ENCODE measurements at places on chromosomes 13 and 19. TPM values are rescaled to one million over a fixed set of nuclear protein-coding genes. Genes with fewer than 3 reads are reported as not detected.

DNA sequence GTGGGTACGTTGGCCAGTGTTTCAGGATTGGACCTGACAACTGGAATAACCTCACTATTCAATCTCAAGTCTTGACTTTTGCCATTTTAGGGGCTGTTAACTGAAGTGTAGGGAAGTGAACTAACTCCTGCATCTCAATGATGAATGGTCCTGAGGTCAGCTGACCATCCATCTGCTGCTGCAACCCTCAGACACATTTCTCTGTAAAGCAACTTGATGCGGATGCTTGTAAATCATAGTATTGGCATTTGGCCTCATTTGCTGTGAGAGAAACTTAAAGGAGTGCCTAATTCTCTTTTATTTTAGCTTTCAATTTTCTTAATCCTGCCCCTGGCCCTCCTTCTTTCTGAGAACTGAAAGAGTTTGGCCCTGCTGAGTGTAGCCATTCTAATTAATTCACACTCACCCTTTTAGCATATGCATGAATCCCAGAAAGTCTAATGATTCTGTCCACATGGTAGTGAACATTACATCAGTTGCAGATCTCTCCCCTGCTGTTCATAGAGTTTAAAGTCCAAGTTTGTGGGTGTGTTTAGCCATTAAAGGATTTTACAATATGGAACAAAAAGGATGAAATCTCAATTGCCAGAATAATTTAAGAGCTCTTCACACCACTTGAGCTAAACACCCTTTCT lies 1531.4 kb upstream of the SLC10A2 start:
- H3K36me3 ChIP-seq: no peaks in the 10 kb centered on the region
- no peak overlapping the region for H3K27ac ChIP-seq

- no peaks in the 10 kb centered on the region for H3K27me3 ChIP-seq
- no peaks in the 10 kb centered on the region for H3K4me1 ChIP-seq
- no peaks in the 10 kb centered on the region for H3K36me3 ChIP-seq
- no peak for DNase-seq
Measured at GRCh38 chr13:100129605-100130004, 40.7 kb downstream of the PCCA start.

DNA sequence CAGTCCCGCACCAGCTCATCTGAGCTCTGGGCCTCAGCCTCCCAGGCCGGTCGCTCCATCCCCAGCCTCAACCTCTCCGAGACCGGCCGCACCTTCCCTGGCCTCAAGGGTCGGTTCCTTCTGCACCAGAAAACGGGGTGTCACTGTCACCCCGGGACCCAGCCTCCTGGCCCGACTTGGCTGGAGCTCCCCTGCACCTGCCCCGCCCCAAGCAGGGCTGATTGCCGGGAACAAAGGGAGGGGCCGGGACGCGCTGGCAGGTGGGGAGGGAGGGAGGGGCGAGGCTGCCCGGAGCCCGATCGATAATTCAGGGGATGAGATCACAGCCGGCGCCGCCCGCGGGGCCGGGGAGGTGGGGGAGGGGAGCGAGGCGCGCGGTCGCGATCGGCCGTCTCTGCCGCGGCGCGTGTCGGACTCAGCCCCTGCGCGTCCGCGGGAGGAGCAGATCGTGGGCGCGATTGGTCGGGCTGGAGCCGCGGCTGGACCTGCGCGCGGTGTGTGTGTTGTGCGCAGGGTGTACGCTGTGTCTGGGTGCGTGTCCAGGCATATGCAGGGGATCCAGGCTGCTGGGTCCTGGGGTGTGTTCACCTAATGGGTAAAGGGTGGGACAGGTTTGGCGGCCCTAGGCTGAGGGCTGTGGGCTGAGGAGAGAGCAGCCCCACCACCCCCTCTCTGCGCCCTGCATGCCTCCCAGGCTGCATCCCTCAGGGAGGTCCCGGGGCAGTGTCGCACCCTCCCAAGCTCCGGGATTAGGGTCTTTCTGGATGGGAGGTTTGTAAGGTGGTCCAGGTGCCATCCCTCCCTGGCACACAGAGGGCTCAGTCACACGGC lies 1.1 kb upstream of the SHC2 start:
- DNase-seq: no peak
- no peaks in the 10 kb centered on the region for H3K36me3 ChIP-seq
- H3K27ac ChIP-seq: peak overlapping the region; percentile 89
- no peaks in the 10 kb centered on the region for H3K4me1 ChIP-seq
- H3K4me3 ChIP-seq: peak overlapping the region; percentile 93
- H3K27me3 ChIP-seq: no peaks in the 10 kb centered on the region

DNA sequence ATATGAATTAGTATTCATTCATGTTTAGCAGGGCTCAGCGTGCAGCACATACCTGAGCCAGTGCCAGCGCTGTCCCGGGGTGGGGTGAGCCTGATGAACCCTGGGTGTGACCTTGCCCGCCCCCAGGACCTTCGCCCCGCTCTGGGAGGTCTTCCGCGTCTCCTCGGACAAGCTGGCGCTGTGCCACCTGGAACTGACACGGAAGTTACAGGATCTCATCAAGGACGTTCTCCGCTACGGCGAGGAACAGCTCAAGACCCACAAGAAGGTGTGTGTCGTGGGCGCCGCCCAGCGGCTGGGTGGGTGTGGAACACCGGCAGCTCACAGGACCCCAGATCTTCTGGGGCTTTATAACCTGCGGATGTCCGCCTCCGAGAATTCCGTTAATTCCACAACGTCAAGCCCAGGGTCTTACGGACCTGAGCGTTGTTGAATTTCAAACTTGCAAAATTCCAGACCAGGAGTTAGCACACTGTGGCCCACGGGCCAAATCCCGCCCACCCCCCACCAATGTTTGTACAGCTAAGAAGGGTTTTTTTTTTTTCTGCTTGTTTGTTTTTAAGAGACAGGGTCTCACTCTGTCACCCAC lies 15.4 kb downstream of the FCHO1 start:
- no peaks in the 10 kb centered on the region for H3K4me1 ChIP-seq
- DNase-seq: peak; percentile 71
- H3K36me3 ChIP-seq: no peaks in the 10 kb centered on the region
- no peaks in the 10 kb centered on the region for H3K27me3 ChIP-seq

DNA sequence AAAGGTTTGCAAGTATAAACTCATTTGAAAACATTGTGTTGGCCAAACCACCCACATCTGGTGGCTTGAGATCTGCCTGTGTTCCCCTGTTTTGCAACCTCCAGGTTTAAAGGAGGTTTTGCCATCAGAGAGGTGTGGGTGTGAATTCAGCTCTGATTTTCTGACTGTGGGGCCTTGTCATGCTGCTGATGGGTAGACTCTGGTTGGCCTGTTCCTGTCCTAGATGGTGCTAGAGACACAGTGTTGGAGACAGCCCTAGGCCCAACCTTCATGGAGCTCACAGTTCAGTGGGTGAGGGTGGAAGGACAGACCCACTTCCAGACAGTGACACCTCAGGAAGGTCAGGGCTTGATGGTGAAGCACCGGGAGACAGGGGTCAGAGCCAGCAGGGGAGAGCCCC lies 7.5 kb downstream of the RAB4B start:
- H3K36me3 ChIP-seq: no peaks in the 10 kb centered on the region
- no peaks in the 10 kb centered on the region for H3K4me1 ChIP-seq
- no peak overlapping the region for H3K4me3 ChIP-seq
- no peak for DNase-seq

GRCh38 chr19:41792513-41793413 lies 3.6 kb upstream of the CEACAM3 start:
- H3K4me3 ChIP-seq: no peak overlapping the region
- DNase-seq: peak; percentile 59
- H3K27ac ChIP-seq: no peak overlapping the region

DNA sequence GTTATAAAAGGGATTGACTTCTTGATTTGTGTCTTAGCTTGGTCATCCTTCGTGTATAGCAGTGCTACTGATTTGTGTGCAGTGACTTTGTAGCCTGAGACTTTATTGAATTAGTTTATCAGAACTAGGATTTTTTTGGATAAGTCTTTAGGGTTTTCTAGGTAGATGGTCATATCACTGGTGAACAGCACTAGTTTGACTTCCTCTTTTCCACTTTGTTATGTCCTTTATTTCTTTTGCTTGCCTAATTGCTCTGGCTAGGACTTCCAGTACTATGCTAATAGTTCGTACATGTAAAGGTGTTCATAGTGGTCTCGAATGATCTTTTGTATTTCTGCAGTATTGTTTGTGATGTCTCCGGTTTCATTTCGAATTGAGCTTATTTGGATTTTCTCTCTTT lies 145.4 kb downstream of the DNAJC3 start:
- no peaks in the 10 kb centered on the region for H3K4me1 ChIP-seq
- no peak for DNase-seq
- no peaks in the 10 kb centered on the region for H3K36me3 ChIP-seq
- no peak overlapping the region for H3K27ac ChIP-seq
- H3K27me3 ChIP-seq: no peaks in the 10 kb centered on the region

- H3K27me3 ChIP-seq: no peaks in the 10 kb centered on the region
- H3K4me1 ChIP-seq: no peaks in the 10 kb centered on the region
- DNase-seq: no peak
- H3K27ac ChIP-seq: no peak overlapping the region
Measured at GRCh38 chr13:62357887-62358645, 942.4 kb upstream of the PCDH20 start.

- no peak overlapping the region for H3K27ac ChIP-seq
- H3K36me3 ChIP-seq: no peaks in the 10 kb centered on the region
- H3K27me3 ChIP-seq: no peaks in the 10 kb centered on the region
- H3K4me1 ChIP-seq: no peaks in the 10 kb centered on the region
Measured at GRCh38 chr13:18232994-18233782, 948.4 kb downstream of the TUBA3C start.

DNA sequence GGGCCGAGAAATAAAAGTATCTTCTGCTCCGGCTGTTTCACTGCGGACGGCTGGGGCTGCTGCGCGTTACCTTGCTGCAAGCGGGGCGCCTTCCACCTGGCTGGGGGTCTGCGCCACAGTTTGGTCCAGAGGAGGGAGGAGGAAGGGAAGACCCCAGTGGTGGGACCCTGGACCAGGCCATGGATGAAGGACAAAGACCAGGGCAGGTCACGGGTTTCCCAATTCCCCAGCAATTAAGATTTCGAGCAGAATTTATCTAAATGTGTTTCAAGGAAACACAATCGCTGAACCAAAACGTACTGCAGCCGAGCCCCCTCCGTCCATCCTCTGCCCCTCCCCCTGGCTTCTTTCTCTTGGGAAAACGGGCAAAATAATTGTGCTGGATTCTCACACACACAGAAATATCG lies 2.9 kb downstream of the SOX1 start:
- peaks cover 5% of the 10 kb centered on the region for H3K27me3 ChIP-seq
- DNase-seq: no peak
- no peak overlapping the region for H3K4me3 ChIP-seq
- H3K27ac ChIP-seq: no peak overlapping the region
- no peaks in the 10 kb centered on the region for H3K36me3 ChIP-seq

DNA sequence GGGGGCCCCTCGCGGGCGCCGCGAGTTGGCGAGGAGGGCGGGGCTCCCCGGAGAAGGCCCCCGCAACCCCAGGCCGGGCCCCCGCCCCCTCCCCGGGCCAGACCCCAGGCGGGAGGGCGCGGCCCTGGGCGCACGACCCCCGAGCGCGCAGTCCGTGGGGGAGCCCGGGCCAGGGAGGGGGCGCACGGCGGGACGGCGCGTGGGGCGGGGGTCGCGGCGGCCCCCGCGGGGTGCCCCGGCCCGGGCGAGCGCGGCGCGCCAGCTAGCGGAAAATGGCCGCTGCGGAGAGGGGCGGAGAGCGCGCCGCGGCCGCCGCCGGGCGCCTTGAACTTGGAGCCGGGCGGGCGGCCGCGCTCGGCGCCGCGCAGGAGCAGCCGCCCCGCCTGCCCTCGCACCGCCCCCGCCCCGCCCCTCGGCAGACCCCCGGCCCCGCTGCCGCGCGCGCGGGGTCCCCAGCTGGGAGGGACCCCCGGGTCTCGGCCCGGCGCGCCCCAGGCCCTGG lies 6.4 kb upstream of the NFIC start:
- H3K27me3 ChIP-seq: no peaks in the 10 kb centered on the region
- H3K27ac ChIP-seq: peak overlapping the region; percentile 99
- H3K36me3 ChIP-seq: no peaks in the 10 kb centered on the region
- no peak for DNase-seq
- H3K4me3 ChIP-seq: peak overlapping the region; percentile 99

- DNase-seq: no peak
- H3K27ac ChIP-seq: peak overlapping the region; percentile 9
- H3K4me3 ChIP-seq: peak overlapping the region; percentile 23
- no peaks in the 10 kb centered on the region for H3K27me3 ChIP-seq
- H3K36me3 ChIP-seq: no peaks in the 10 kb centered on the region
Measured at GRCh38 chr13:99303863-99304521, 3.2 kb downstream of the GPR183 start.

DNA sequence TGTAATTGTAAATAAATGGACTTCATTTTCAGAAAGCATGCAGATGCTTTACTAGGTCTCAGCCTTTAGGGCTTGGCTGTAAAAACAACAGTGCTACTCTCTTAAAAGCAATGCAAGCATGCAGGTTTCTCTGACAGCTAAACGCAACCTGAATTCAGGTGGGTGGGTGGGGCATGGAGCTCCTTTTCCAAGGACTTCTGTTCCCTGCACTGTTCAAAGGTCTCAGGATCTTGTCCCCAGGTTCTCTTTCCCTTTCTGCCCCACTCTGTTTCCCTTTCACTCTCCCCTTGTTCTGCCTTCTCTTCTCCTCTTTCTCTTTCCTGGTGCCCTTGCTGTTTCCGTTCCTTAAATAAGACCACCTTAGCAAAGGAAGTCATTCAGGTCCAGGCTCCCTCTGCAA lies 1527.5 kb upstream of the SLC10A2 start:
- no peaks in the 10 kb centered on the region for H3K36me3 ChIP-seq
- no peaks in the 10 kb centered on the region for H3K27me3 ChIP-seq
- H3K27ac ChIP-seq: no peak overlapping the region
- no peaks in the 10 kb centered on the region for H3K4me1 ChIP-seq

GRCh38 chr13:27605099-27605498 lies 15.2 kb downstream of the LNX2 start:
- H3K27ac ChIP-seq: no peak overlapping the region
- no peak for DNase-seq
- no peak overlapping the region for H3K4me3 ChIP-seq
- no peaks in the 10 kb centered on the region for H3K36me3 ChIP-seq
- H3K27me3 ChIP-seq: no peaks in the 10 kb centered on the region
- H3K4me1 ChIP-seq: no peaks in the 10 kb centered on the region

- no peak for DNase-seq
- no peaks in the 10 kb centered on the region for H3K36me3 ChIP-seq
- H3K27ac ChIP-seq: no peak overlapping the region
- no peaks in the 10 kb centered on the region for H3K4me1 ChIP-seq
- no peak overlapping the region for H3K4me3 ChIP-seq
- no peaks in the 10 kb centered on the region for H3K27me3 ChIP-seq
Measured at GRCh38 chr13:38967446-38967845, 23.2 kb downstream of the STOML3 start.

DNA sequence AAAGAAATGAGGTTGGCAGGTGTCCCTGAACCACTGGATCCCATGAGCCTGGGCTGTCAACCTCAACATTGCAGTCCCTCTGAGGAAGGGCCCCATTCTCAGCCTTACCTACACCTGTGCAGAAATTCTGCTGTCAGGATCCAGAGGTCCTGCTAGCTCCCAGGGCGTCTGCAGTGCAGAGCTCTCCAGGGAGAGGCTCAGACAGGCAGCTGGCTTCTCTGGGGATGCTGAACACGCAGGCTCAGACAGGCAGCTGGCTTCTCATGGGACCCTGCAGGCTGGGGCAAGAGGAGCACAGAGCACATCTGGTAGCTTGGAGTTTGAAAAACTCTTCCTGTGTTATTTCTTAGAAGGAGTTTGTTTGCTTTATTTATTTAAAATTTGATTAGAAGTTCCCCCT lies 50.9 kb downstream of the TMEM255B start:
- H3K36me3 ChIP-seq: no peaks in the 10 kb centered on the region
- no peak overlapping the region for H3K4me3 ChIP-seq
- no peaks in the 10 kb centered on the region for H3K27me3 ChIP-seq
- H3K27ac ChIP-seq: no peak overlapping the region
- no peaks in the 10 kb centered on the region for H3K4me1 ChIP-seq

FGF21 gene
- total RNA-seq: not detected

KLK2 gene
- total RNA-seq: 0.44 TPM

ENOX1 gene
- total RNA-seq: 2.3 TPM

BSPH1 gene
- not detected for total RNA-seq

DMKN gene
- total RNA-seq: 61.0 TPM

SOHLH2 gene
- not detected for total RNA-seq

CA11 gene
- total RNA-seq: 9.8 TPM

PRR36 gene
- not detected for total RNA-seq

All from breast epithelium (tissue), 4 donors.